ENCODE measurements at places on chromosomes 3 and 15. TPM values are rescaled to one million over a fixed set of nuclear protein-coding genes. Genes with fewer than 3 reads are reported as not detected.

Gene HPS3
- 18.8 TPM for total RNA-seq

Gene SLC22A13
- total RNA-seq: not detected

Gene PLSCR5
- not detected for total RNA-seq

Gene C3orf22
- 0.28 TPM for total RNA-seq

Gene ATP13A5
- total RNA-seq: 1.1 TPM

Gene WDR93
- 3.0 TPM for total RNA-seq

Gene CCK
- 0.28 TPM for total RNA-seq

Gene LRRC15
- total RNA-seq: 1.2 TPM

Gene RHOV
- 2.1 TPM for total RNA-seq

Gene ILDR1
- 8.9 TPM for total RNA-seq

Gene BTD
- 35.5 TPM for total RNA-seq

Gene ZDHHC19
- 5.4 TPM for total RNA-seq

- no peak overlapping the region for H3K4me3 ChIP-seq
- H3K27me3 ChIP-seq: no peaks in the 10 kb centered on the region
- H3K4me1 ChIP-seq: peaks cover 9% of the 10 kb centered on the region
- no peak overlapping the region for H3K27ac ChIP-seq
Measured at GRCh38 chr15:99973351-99973750, 240.1 kb upstream of the LYSMD4 start.

DNA sequence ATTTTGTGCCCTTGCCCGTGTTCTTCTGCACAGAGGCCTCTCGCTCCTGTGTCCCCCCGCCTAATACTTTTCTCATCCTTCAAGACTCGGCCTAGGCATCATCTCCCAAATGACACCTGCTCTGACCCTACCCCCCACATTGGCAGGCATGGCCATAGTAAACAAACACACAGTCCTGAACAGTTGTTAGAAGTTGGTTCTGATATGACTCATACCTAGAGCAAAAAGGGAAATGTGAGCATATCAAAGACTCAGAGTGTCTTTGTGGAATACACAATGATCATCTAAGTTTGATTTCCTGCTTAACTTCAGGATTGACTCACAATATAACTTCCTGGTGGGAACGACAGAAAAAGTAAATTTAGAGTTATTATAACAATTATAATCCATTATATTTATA lies 120.5 kb downstream of the POLR2M start:
- H3K4me1 ChIP-seq: peaks cover 26% of the 10 kb centered on the region
- H3K4me3 ChIP-seq: no peak overlapping the region

DNA sequence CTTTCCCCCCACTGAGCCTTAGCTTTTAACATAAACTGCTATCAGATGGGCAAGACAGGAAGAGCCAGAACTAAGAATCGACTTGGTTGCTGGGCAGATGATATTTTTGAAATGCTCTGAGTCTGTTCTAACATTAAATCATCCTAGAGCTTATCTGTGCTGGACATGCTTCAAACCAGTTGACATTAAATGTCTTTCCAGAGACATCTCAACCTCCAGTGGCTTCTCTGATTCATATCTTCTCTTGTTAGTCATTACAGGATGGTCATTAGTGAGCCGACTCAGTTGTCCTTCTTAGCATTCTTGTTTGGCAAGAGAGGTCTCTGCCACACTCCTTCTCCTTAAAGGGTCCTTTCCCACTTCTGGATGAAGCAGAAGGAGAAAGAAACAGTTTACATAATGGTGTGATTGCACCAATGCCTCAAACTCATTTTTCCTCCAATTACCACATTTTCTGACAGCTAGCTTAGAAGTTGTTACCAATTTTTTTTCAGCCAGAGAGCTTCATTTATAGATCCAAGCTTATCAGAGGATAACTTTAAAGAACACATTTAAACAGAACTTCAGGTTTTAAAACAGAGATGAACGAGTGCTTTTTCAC lies 21.7 kb upstream of the SYN2 start:
- H3K36me3 ChIP-seq: no peaks in the 10 kb centered on the region
- no peak overlapping the region for H3K27ac ChIP-seq
- no peak for DNase-seq
- no peaks in the 10 kb centered on the region for H3K4me1 ChIP-seq

GRCh38 chr3:43882976-43883680 lies 192.4 kb downstream of the ABHD5 start:
- no peak for DNase-seq
- H3K27ac ChIP-seq: no peak overlapping the region
- peaks cover 22% of the 10 kb centered on the region for H3K4me1 ChIP-seq

DNA sequence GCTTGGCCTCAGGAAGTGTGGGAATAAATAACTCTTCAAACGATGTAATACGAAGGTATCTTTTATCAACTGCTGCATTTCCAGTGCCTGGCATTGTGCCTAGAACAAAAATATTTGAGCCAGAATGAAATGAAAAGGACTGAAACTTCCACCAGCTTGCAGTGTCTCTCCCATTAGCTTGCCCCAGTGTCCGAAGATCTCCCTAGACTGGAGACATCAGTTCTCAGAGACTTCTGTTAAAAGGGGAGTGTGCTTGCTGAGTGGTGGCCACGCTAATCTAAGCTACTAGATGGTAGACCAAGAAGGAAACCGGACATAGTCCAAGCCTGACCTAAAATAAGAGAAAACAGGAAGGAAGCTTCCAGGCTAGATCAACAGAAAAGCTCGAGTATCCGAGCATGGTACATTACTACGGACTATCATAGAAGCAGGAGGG lies 28.6 kb downstream of the KCNAB1 start:
- H3K4me1 ChIP-seq: no peaks in the 10 kb centered on the region
- H3K36me3 ChIP-seq: no peaks in the 10 kb centered on the region
- peak; percentile 64 for DNase-seq
- H3K27ac ChIP-seq: peak overlapping the region; percentile 34

DNA sequence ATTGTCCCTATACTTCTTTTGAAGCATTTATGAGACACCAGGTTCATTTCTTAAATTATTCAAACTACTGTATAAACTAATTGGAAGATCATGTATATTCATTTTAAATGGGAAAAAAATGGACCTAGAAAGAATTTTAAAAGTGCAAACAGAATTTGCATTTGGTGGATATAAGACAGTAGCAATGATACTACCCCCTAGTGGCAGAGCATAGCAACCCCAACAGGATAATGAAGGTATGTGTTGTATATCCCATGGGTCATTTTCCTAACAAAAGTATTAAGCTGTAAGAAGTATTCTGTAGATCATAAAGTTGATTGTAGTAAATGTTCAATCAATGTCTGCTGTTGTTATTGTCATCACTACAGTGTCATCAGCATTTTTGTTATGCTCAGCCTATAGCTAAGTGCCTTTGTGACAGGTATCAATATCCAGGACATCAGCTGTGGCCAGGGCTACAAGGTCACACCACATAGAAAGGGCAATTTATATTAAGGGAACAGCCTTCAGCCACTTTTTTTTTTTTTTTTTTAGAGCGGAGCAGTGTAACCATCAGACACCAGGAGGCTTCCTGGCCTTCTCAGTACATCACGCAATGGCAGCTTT lies 175.8 kb downstream of the FOXB1 start:
- H3K27me3 ChIP-seq: no peaks in the 10 kb centered on the region
- no peaks in the 10 kb centered on the region for H3K4me1 ChIP-seq
- peak; percentile 38 for DNase-seq
- no peak overlapping the region for H3K27ac ChIP-seq
- no peaks in the 10 kb centered on the region for H3K36me3 ChIP-seq

DNA sequence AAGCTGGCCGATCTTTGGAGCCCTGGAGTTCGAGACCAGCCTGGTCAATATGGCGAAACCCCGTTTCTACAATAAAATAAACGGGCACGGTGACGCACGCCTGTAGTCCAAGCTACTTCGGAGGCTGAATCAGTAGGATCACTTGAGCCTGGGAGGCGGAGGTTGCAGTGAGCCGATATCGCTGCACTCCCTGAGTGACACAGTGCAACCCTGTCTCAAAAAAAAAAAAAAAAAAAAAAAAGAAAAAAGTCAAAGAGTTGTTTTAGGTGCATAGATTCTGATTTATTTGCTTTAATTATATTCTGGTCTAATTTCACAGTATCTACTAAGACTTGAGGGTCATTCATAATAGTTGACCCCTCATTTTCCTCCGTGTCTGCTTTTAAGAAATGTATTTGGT lies 1.7 kb downstream of the ARL13B start:
- H3K4me3 ChIP-seq: no peak overlapping the region
- H3K27ac ChIP-seq: no peak overlapping the region
- H3K27me3 ChIP-seq: no peaks in the 10 kb centered on the region

DNA sequence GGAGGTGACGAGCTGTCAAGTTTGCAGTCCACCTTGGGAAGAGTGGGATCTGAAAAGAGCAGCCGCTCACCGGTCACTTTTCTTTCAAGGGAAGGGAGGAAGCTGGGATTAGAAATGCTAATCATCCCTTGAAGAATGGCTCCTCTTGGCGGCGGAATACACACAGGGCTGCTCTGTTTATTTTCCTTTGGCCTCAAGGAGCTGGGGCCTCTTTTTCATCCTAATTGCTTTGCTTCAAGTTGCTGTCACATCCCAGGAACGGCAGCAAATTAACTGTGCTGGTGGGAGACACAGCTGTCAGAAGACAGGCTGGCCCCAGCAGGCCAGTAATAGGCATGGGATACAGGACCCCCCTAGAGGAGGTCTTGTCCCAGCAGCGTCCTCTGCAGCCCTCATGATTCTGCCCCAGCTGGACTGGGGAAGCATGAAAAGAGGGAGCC lies 6.7 kb downstream of the KBTBD13 start:
- H3K4me1 ChIP-seq: peaks cover 80% of the 10 kb centered on the region
- H3K4me3 ChIP-seq: no peak overlapping the region
- no peaks in the 10 kb centered on the region for H3K36me3 ChIP-seq

GRCh38 chr3:153704115-153704514 lies 417.1 kb upstream of the ARHGEF26 start:
- no peaks in the 10 kb centered on the region for H3K27me3 ChIP-seq
- H3K27ac ChIP-seq: no peak overlapping the region

- DNase-seq: no peak
- H3K4me1 ChIP-seq: no peaks in the 10 kb centered on the region
- no peak overlapping the region for H3K4me3 ChIP-seq
- H3K27ac ChIP-seq: no peak overlapping the region
- H3K36me3 ChIP-seq: no peaks in the 10 kb centered on the region
Measured at GRCh38 chr15:77897896-77898406, 179.6 kb downstream of the TBC1D2B start.

GRCh38 chr3:61915296-61915695 lies 353.9 kb downstream of the PTPRG start:
- no peak for DNase-seq
- no peaks in the 10 kb centered on the region for H3K36me3 ChIP-seq
- no peaks in the 10 kb centered on the region for H3K4me1 ChIP-seq
- H3K4me3 ChIP-seq: no peak overlapping the region

- no peaks in the 10 kb centered on the region for H3K27me3 ChIP-seq
- peak overlapping the region; percentile 88 for H3K4me3 ChIP-seq
- DNase-seq: no peak
- H3K36me3 ChIP-seq: peaks cover 19% of the 10 kb centered on the region
- peak overlapping the region; percentile 95 for H3K27ac ChIP-seq
Measured at GRCh38 chr3:49104052-49104426, 518 bp downstream of the QARS1 start.

GRCh38 chr3:169769287-169770181 lies at the start of gene ACTRT3:
ACTRT3 (minus strand) TSS chr3:169769561; CDS start chr3:169769520, 41 bp downstream.
- no peaks in the 10 kb centered on the region for H3K27me3 ChIP-seq
- H3K36me3 ChIP-seq: peaks cover 4% of the 10 kb centered on the region
- DNase-seq: peak; percentile 69
- H3K27ac ChIP-seq: peak within 1 kb of the TSS; percentile 95
- peak within 1 kb of the TSS; percentile 59 for H3K4me3 ChIP-seq

DNA sequence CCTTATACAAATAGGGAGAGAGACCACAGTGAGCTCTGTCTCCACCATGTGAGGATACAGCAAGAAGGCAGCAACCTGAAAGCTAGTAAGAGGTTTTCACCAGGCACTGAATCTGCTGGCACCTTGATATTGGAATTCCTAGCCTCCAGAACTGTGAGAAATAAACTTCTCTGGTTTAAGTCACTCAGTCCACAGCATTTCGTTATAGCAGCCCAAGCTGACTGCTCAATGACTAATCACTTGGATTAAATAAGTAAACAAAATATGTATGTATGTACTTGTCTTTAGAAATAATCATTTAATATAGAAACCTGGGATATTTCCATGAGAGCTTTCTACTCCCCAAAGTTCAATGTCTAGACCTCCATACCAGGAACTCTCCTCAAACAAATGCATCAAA lies 162.0 kb downstream of the IMPG2 start:
- peaks cover 9% of the 10 kb centered on the region for H3K4me1 ChIP-seq
- no peaks in the 10 kb centered on the region for H3K27me3 ChIP-seq
- DNase-seq: no peak
- H3K27ac ChIP-seq: no peak overlapping the region
- H3K4me3 ChIP-seq: no peak overlapping the region

DNA sequence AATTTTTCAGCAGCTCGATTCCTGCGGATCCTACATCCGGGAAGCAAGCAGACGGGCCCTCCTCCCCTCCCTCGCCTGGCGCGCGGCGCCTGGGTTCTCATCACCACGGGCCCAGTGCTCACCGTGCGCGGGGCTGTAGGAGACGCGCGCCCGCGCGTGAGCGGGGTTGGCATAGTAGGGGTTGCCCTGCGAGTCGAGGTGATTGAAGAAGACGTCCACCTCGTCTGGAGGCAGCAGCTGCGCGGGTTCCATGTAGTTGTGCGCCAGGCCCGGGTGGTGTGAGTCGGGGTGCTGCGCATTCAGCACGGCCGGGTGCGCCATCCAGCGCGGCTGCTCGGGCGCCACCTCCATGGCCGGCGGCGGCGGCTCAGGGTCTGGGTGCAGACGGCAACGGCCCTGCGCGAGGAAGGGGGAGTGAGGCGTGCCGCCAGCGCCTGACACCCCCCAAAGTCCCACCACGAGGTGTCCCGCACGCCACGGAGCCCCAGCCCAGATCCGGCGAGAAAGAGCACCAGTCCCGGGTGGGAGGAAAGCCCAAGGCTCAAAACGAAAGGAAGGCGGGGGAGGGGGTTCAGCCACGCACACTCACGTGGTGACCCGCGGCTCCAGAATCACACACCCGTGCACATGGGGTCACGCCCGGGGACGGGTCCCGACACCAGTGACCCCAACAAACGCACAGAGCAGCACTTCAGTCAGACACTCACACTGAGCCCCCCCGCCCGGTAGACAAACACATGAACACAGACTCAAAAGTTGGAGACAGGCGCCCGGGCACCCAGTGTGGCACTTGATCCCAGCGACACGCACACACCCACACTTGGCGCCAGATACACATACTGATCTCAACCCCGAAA lies 6.1 kb downstream of the GATA2 start:
- no peaks in the 10 kb centered on the region for H3K36me3 ChIP-seq
- peak overlapping the region; percentile 93 for H3K27ac ChIP-seq
- H3K4me3 ChIP-seq: peak overlapping the region; percentile 86
- H3K27me3 ChIP-seq: no peaks in the 10 kb centered on the region
